ENCODE measurements at places on chromosomes 1 and 21. TPM values are rescaled to one million over a fixed set of nuclear protein-coding genes. Genes with fewer than 3 reads are reported as not detected.

- no peak for DNase-seq
These were observed 553 bp upstream of the NDUFV3 start for GRCh38 chr21:42892582-42892930.

GRCh38 chr1:20921285-20921684, 134.2 kb upstream of the HP1BP3 start:
- DNase-seq: no peak

DNA sequence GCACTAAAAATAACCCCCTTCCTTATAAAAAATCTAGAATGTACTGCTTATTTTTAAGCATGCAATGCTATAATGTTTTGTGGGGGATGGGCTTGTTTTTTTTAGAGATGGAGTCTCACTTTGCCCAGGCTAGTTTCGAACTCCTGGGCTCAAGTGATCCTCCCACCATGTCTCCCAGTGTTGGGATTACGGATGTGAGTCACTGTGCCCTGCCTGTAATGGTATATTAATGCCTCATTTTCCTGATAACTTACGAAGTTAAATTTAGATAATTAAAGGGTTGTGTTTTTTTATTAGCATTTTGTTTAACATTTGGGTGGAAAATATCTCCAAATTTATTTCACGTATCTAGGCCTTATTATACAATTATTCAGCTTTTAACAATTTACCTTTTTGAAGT, 6.5 kb downstream of the RNF11 start:
- DNase-seq: peak; percentile 28

DNA sequence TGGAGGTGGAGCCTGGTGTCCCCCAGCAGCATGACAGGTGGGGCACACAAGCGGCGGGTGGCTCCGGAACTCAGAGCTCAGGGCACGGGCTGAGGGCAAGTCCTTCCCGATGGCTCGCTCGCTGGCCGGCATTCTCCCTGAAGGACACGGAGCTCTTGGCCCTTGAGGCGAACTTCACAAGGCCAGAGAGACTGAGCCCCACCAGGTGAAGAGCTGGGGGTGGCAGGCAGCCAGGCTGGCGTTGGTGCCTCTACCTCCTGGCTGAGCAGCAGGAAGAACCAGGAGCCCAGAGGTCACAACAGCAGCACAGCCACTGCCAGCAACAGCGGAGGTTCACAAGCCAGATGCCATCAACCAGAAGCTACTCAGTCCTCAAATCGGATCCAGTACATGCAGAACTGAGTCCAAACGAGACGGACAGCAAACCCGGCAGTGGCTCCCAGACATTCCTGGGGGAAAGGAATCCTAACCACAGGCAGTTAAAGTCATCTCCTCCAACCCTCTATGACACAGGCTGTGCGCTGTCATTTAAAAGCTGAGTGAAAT, 54.1 kb downstream of the NPHP4 start:
- DNase-seq: no peak

DNA sequence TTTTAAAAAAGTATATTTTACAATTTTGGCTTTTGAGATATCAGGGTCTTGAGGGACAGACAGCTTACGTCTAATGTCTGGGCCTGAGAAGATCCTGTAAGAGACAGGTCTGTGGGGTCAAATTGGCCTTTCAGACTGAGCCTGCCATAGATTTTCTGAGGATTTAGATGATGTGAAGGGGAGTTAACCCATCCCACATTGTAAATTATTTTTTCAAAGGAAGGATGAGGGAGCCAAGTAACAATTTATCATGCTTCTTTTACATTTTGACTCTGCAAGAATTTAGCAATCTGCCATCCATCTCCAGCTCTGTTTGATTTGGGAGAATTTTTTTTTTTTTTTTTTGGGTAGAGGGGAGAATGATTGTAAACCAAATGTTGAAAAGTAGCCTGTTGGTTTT, 160.9 kb downstream of the ROR1 start:
- no peak for DNase-seq

DNA sequence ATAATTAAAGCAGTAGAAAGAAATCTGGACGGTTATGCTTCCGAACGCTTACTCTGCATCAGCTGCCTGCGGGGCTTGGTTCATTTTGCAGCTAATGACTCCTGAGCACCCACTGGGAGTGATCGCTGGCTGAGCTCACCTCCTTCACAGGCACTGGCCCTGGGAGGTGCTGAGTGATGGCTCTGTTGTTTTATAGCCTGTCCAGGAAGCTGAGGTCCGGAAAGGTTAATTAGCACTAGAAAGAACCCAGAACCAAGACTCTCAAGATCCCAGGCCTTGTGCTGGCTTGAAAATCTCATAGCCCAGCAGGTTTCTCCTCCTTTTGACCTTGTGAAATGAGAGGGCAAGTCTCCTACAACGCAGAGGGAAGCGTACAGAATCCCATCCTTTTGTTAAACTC, 226.2 kb downstream of the AJAP1 start:
- no peak for DNase-seq

Gene HPCA
- not detected for total RNA-seq

Measured in dermis microvascular lymphatic vessel endothelial cell (primary cell).